ENCODE measurements at places on chromosomes 3 and 15. TPM values are rescaled to one million over a fixed set of nuclear protein-coding genes. Genes with fewer than 3 reads are reported as not detected.

The ECE2 gene
- total RNA-seq, result not detected

DNA sequence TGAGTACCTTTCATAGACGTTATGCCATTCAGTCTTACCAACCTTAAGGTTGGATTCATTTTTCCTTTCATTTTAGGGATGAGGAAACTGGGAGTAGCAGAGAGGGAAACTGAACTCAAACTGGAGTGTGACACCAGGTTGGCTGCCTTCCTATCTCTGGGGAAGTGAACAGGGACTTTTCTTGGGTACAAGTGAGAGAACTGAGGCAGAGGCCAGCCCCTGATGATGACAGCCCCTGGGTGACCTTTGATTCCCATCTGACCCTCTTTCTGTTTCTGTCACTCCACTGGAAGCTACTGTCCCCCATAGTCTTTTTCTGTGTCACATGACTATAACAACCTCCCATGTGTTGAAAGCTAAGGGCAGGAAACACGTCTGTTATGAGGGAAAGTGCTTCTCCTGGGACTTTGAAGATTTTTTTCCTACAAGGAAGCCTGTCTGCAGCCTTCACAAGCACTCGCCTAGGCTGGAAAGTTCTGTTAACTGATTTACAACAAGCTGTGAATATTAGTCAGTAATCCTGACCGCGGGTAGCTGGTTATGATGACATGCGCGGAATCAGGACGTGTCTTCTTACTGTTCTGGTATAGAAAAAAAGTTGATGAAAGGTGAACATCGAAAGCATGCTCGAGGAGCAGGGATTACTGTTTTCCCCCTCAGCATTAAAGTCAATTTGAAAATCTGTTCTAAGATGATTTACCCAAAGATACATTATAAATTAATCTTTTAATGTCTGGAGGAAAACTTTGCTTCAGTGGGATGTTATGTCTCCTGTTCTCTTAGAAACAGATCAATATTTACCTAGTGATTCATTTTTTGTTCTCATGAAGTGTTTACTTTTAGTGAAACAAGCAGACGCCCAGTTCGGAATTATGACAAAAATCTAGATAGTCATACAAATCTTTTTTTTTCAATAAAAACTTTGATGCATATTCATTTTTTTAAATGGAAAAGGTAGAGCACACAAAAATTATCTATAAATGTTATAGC is 31.5 kb downstream of the ABHD2 start:
- no peak for DNase-seq

The SNRPN gene
- 74.9 TPM for total RNA-seq

- DNase-seq, result no peak
Observed at GRCh38 chr3:143222981-143223380, 103.4 kb downstream of the CHST2 start.

The ERICH6 gene
- total RNA-seq, result not detected

DNA sequence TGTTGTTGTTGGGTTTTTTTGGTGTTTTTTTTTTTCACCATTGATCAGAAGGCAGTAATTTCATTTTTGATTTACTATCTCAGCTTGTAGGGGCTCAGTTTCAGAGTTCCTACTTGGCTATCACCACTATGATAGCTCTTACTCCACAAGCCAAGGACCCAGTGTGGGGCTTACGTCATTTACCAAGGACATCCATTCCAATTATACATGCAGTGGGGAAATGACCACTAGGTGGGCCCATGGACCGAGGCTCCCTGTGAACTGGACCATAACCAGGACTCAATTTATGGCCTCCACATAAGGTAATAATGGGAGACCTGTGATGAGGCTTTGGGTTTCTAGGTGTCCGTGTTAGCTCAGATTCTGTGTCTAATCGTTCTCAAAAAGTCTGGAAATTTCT is 67.5 kb upstream of the CACNA1D start:
- DNase-seq, result no peak

DNA sequence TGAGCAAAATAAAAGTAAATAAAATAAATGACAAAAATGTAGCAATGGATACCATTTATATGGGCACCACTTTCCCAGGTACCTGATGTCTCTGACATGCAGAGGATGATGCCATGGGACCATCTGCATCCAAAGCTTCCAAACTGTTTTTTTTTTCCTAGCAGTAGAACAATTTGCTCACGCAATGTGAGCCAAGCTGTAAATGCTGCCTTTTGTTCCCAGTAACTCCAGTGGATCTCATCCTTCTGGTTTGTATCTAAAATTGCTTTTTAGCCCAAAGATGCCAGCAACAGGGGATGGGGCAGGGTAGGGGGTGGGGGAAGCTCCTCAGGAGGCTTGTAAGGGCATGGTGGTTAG is 32.7 kb downstream of the SLC12A8 start:
- DNase-seq, result no peak

GRCh38 chr3:175316799-175317198 is 457.7 kb downstream of the NAALADL2 start:
- DNase-seq, result no peak

- no peak for DNase-seq
Observed at GRCh38 chr3:152121270-152121636, 147.5 kb upstream of the MBNL1 start.

DNA sequence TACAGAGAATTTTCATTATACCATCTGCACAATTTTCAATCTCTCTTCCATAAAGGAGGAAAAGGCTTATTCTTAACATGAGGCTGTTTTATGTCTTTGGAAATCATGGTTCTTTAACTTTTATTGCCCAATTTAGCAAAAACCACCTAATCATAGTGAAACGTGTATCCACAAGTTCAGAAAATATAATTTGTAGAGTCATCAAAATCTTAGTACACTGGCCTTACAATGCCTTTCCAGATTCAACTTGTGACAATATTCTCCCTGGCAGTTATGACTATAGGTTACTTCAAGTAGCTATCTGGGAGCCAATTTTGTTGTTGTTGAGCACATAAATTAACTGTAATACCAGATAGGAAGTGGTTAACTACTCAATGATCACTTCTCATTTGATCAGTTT is 10.9 kb downstream of the BNIP2 start:
- no peak for DNase-seq

DNA sequence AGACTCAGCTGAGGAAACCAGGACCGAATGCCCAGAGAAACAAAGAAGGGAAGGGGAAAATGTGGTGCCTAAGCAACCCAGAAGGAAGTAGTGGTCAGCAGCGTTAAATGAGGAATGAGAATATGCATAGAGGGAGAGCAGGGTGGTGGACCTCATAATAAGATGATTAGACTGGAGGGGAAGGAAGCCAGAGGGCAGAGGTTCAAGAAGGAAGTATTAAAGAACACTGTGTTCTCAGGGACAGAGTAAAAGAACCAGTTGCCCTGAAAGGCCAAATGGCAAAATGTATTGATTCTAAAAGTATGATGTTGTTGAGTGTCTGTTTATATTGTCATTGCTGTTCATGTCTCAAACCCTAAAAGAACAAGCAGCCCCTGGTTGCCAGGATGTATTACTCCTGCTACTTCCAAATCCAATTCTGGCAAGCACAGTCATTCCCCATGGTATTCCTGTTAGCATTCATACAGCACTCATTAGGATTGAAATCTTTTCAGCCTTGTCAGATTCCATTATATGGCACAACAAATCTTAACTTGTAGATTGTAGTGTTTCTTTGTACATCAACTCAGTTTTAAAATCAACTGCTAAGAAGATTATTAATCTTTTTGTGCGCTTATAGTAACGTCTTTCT is 23.4 kb downstream of the P2RY1 start:
- DNase-seq, result no peak

The VEPH1 gene
- total RNA-seq, result 0.27 TPM

DNA sequence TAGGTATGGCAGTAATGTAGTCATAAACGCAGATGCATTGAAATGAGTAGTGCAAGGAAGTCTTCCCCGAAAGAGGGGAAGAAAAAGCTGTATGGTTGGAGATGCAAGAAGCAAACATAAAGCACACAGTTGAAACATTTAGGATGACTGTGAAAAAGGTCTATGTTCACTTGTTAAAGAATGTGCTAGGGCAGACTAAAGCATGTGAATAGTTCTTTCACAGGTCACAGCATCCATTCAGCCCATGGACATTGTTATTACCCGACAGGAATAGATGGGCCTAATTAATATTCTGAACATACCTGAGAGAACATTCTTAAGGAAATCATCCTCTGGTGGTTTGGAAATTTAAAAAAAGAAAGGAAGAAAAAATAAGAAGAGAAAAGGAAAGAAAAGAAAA is 595.2 kb downstream of the ZIC1 start:
- no peak for DNase-seq

The DENND6A gene
- total RNA-seq, result 24.5 TPM

GRCh38 chr3:14288833-14289451 is 110.3 kb downstream of the LSM3 start:
- no peak for DNase-seq

The SLC6A1 gene
- total RNA-seq, result under 0.01 TPM

- no peak for DNase-seq
Observed at GRCh38 chr3:111936967-111937366, 41.9 kb upstream of the ABHD10 start.

The CPLX3 gene
- not detected for total RNA-seq

DNA sequence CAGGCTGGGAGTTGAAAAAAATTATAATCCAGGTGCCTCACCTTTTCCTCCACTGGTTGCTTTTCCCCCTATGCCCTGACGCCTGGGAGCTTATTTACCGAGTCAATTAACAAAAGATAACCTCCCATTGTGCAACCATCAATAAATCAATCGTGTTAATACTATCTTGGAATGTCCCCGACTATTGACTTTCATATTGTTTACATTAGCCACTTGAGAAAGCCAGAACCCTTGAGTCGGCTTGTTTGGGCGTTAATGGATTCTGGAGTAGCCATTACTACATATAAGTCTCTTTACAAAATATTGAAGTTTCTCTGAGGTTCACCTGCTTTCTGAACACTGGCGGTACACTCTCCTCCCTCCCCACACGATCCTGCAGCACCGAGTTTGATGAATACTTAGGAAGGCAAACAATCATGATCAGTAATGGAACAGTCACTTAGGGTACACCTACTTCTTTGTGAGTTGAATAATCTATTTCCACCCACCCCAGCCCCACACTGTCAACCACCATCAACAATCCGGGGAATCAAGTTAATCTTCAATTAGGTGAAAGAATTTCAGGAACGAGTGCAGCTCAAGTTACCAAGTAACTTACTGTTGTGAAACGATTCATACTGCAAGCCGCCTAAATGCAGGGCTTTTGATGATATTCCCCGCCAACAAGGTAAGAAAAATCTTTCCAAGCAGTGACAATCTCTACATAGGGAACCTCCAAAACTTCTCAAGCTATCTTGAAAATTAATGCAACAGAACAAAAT is 159.3 kb upstream of the NR2F2 start:
- no peak for DNase-seq

The RTP3 gene
- not detected for total RNA-seq

The THAP10 gene
- 0.54 TPM for total RNA-seq

The HIGD2B gene
- under 0.01 TPM for total RNA-seq

- DNase-seq, result no peak
Observed at GRCh38 chr3:94258851-94259250, 196.0 kb downstream of the NSUN3 start.

DNA sequence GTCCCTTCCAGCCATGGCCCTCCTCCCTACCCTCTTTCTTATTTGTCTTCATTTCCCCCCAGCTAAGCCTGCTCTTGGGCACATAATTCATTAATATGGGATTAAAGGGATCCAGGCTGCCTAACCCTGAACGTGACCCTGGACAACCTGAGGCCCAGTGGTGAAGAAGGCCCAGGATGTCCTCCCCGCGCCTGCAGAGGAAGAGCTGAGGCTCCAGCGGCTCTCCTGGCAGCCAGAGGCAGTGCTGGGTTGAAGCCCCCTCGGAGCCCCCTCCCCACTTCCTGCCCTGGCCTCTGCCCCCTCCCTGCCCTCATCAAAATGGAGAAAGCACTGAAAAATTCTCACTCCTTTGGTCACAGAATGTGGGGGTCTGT is 96.5 kb upstream of the ATP2B2 start:
- DNase-seq, result no peak

GRCh38 chr3:122186372-122186771 is 2.9 kb downstream of the CASR start:
- no peak for DNase-seq

- no peak for DNase-seq
Observed at GRCh38 chr15:44501768-44502366, 35.1 kb upstream of the EIF3J start.

Measured in hematopoietic multipotent progenitor cell (in vitro differentiated cells).